ENCODE measurements at places on chromosomes 3 and 15. TPM values are rescaled to one million over a fixed set of nuclear protein-coding genes. Genes with fewer than 3 reads are reported as not detected.

DNA sequence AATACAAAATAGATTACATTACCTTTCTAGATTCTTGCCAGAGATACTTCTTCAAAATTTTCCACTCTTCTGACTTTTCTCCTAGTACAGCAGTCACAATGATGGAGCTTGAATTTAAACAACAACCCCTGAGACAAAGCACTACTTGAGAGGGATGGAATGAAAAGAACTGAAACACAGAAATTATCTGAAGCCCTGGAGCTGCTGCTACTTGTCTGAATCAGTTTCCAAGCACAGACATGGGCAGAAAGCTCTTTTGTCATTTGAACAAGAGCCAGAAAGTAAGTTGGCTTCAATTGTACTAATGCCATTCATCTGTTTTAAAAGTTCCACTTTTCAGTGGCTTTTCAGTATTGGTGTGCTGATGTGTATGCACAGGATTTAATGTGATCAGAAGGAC is 718.5 kb upstream of the ARPP21 start:
- no peak for DNase-seq

Gene SEC61A1
- total RNA-seq = 178 TPM

- DNase-seq = no peak
These were observed 18.8 kb upstream of the JMJD7 start for GRCh38 chr15:41809121-41809520.

DNA sequence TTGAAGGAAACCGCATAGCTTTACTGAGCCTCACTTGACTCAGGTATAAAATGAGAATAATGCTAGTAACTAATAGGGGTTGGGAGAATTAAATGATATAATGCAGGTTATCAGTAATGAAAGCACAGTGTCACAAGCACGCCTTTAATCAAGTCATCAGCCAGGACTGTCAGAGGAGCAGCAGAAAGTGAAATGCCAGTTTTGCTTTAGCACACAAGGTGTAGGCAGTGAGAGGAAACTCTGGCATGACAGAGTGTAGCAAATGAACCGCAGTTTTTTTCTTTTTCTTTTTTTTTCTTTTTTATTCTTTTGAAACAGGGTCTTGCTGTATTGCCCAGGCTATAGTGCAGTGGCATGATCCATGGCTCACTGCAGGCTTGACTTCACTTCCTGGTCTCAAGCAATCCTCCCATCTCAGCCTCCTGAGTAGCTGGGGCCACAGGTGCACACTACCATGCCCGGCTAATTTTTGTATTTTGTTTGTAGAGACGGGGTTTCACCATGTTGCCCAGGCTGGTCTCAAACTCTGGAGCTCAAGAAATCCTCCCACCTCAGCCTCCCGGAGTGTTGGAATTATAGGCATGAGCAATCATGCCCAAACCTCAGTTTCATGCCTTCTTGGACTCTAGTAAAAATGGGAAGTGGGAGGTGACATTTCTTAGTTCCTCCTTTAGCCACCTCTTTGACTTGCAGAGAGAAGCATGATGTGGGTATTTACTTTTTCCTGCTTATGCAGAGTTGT is 9.7 kb upstream of the SCAANT1 start:
- no peak for DNase-seq

Gene LTF
- 0.18 TPM for total RNA-seq

DNA sequence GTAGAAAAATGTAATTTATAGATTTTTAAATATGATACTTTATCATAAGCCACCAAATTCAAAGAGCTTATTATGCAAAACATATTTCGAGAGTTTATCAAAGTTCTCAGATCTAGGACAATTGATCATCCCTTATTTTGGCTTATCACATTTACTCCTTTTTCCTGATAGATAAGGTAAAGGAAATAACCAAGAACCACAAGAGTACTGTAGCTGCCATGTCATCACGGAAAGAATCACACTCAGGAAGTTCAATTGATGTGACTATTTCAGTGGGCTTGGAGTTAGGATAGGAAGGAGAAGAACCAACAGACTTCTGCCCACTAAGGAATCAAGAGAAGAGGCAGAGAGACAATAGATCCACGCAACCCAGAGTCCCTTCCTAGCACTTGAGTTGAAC is 142.7 kb upstream of the TMCO5A start:
- no peak for DNase-seq

GRCh38 chr15:46213551-46213950 is 578.7 kb downstream of the SQOR start:
- DNase-seq = no peak

Gene ZPLD1
- not detected for total RNA-seq

Gene TMEM212
- total RNA-seq = not detected

DNA sequence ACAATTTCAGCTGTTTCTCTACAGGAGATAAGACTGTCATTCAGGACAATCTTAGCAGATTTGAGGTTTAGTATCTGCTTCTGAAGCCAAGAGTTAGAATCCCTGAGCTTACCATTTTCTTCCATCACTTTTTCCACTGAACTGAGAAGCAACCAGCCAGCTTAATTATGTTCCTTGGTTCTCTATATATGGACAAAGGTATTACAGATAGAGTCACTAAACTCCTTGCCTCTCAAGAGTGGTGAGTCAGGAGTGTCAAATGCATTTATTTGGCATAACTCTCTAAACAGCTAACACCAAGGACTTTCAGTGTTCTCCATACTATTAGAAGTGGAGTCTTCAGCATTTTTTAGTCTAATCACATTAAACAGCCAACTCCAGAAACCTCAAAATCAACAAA is 239.3 kb downstream of the ALCAM start:
- DNase-seq = no peak

Gene C3orf22
- total RNA-seq = not detected

DNA sequence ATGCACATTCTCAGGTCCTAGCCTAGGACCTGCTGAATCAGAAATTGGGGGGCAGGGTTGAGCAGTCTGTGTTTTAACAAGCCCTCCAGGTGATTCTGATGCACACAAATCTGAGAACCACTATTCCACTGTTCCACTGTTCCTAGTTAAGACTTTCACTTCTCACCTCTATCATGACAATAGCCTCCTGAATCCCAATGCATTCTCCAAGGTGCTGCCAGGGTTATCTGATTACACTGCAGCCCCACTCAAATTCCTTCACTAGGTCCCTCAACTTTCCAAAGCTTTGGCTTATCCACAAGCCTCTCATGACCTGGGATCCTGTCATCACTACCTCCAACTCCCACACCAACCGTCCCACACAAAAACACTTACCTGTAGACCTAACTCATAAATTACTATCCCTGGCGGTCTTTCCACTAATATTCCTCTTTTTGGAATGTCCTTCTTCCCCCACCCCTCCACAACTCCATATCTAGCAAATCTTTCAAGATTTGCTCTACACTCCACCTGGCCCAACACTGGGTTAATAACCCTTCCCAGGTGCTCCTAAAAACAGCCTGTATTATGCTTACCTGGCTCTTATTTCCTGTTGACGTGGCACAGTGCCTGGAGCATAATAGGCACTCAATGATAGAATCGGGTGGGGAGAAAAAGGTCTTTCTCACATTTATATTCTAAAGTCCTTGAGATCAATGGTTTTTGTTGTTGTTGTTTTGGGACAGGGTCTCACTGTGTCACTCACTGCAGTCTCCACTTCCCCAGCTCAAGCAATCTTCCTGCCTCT is 27.2 kb downstream of the TBL1XR1 start:
- peak; percentile 48 for DNase-seq

DNA sequence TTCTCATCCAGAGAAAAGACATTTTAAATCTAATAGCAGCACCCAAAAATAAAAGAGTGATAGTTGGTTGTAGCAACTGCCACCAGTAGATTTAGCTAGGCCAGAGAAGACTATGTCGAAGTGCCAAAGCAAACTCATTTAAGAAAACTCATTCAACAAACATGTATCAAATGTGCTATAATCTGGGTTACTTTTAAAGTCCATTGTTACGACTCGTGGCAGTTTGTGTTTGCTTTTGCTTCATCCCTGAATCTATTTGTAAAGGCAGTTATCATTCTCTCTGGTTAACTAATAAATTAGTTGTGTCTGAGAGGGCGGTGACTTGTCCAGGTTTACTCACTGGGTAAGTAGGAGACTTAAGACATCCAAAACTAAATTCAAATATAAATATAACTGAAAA is 159.4 kb downstream of the ZIC4 start:
- no peak for DNase-seq

DNA sequence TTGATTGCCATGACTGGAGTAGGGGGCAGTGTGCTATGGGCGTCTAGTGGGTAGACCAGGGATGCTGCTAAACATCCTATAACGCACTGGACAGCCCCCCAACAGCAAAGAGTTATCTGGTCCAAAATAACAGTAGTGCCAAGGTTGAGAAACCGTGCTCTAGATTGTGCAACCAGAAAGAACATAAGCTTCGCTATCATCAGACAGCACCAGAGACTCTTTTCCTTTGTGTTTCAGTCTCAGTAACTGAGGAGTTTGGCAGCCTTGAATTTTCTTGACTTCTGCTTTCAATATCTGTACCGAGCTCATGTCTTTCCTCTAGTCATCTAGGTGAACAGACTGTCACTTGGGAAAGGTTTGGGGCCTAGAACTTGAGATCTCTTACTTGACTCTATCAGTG is 8.8 kb downstream of the ARID3B start:
- DNase-seq = peak; percentile 22

Gene CD200
- 59.4 TPM for total RNA-seq

GRCh38 chr3:52752045-52752660 is 18.6 kb downstream of the NEK4 start:
- no peak for DNase-seq

Gene FBLN2
- 136 TPM for total RNA-seq

Measured in endodermal cell (in vitro differentiated cells).